ENCODE measurements at places on chromosomes 12 and 14.

DNA sequence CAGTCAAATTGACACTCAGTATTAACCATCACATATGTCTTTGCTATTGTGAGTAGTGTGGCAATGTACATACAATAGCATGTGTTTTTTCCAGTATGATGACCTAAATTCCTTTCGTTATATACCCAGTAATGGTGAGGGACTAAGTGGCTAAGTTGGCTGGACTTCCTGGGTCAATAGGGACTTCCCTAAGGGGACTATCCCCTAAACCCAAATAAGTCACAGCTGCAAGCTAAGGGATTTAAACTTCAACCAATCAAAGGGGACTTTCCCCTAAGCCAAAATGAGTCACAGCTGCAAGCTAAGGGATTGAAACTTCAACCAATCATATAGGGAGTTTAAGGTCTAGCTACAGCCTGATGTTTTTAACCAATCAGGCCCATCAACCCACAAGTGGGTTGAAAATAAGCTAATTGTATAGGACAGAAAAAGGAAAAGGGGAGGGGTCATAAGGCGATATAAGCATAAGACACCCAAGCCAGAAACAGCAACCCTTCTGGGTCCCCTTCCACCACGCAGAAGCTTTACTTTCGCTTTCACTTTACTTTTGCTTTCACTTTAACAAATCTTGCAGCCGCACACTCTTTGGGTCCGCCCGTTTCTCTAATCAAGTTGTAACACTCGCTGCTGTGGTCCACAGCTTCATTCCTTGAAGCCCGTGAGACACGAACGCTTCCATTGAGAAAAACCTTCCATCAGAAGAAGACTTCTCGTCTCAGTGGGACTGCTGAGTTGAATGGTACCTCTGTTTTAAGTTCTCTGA lies 404.4 kb downstream of the FLRT2 start:
- DNase-seq, result peak; percentile 68

- no peak for DNase-seq
These were observed 495.1 kb downstream of the EGLN3 start for GRCh38 chr14:33455654-33456345.

- DNase-seq, result no peak
These were observed 12.3 kb upstream of the EPYC start for GRCh38 chr12:91017043-91017442.

GRCh38 chr14:67738740-67739504 lies 37.2 kb downstream of the RDH12 start:
- DNase-seq, result no peak

- no peak for DNase-seq
These were observed 66.3 kb upstream of the CEP83 start for GRCh38 chr12:94525951-94526350.

GRCh38 chr12:75813072-75813471 lies 218.5 kb downstream of the PHLDA1 start:
- DNase-seq, result no peak

DNA sequence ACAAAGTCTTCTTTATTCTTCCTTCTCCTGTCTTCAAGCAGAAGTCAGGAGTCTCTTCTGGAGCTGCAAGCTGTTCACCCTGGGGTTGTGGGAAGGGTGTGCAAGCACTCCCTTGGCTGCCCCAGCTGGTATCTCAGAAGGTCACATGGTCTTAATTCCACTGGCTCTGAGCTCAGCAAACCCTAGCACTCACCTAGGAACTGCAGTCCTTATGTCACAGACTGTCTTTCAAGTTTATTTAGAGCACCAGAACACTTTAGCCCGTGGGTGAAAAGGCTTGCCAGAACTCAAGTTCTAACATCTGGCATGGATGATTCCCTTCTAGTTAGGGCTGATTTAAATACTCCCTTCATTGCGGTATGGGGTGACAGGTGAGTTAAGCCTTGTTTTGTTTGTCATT lies 379.0 kb downstream of the CCER1 start:
- DNase-seq, result no peak

- DNase-seq, result no peak
These were observed 223.6 kb upstream of the TMPO start for GRCh38 chr12:98291828-98292227.

GRCh38 chr14:70897464-70897863 lies 9.8 kb upstream of the PCNX1 start:
- DNase-seq, result no peak

DNA sequence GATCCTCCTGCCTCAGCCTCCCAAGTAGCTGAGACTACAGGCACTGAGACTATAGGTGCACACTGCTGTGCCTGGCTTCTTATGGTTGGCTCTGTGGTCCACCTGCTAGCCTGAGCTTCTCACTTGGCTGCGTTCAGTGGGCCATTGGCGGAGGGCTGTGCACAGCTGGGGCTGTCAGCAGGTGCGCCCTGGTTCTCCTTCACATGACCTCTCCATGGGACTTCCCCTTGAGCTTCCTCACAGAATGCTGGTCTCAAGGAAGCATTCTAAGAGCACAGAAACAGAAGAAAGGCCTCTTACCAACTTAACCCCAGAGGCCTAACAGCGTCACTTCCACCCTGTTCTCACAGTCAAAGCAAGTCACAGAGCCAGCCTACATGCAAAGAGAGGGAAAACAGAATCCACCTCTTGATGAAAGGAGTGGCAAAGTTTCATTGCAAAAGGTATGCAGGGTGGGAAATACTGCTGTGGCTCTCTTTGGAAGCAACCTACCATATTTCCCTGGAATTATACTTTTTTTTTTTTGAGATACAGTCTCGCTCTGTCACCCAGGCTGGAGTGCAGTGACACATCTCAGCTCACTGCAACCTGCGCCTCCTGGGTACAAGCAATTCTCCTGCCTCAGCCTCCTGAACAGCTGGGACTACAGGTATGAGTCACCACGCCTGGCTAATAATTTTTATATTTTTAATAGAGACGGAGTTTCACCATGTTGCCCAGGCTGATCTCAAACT lies 9.3 kb downstream of the RILPL2 start:
- peak; percentile 47 for DNase-seq

DNA sequence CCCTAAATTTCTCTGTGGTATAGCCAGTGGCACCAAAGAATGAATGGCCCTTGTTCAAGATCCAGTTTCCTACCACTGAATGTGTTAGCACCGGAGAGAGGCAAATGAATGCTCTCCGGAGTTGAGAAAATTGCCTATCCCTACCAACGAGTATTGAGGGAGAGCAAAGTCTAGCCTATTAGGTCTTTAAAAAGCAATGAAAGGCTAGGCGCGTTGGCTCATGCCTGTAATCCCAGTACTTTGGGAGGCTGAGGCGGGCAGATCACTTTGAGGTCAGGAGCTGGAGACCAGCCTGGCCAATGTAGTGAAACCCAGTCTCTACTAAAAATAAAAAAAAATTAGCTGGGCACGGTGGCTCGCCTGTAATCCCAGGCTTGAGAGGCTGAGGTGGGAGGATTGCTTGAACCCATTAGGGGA lies 898 bp upstream of the RAB15 start:
- DNase-seq, result no peak

- DNase-seq, result no peak
These were observed 35.9 kb downstream of the DAAM1 start for GRCh38 chr14:59224341-59224740.

GRCh38 chr12:121632069-121632970 lies 6.0 kb downstream of the ORAI1 start:
- DNase-seq, result no peak

GRCh38 chr12:66156654-66157053 lies 13.1 kb downstream of the TMBIM4 start:
- no peak for DNase-seq

DNA sequence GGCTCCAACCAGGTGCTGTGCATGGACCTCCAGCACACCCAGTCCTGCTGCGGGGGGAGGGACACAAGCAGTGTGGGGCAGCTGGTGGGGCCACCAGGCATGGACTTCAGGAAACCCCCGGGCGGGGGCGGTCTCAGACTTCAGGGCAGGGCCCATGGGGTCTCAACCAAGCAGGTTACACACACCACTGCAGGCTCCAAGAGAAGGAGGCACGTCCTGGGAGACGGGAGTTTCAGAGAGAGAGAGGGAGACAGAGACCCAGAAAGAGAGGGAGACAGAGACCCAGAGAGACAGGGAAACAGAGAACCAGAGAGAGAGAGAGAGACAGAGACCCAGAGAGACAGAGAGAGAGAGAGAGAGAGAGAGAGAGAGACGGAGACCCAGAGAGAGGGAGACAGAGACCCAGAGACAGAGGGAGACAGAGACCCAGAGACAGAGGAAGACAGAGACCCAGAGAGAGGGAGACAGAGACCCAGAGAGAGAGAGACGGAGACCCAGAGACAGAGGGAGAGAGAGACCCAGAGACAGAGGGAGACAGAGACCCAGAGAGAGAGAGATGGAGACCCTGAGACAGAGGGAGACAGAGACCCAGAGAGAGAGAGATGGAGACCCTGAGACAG lies 128.9 kb downstream of the NCOR2 start:
- no peak for DNase-seq

GRCh38 chr14:43900173-43900655 lies 606.9 kb downstream of the FSCB start:
- no peak for DNase-seq

DNA sequence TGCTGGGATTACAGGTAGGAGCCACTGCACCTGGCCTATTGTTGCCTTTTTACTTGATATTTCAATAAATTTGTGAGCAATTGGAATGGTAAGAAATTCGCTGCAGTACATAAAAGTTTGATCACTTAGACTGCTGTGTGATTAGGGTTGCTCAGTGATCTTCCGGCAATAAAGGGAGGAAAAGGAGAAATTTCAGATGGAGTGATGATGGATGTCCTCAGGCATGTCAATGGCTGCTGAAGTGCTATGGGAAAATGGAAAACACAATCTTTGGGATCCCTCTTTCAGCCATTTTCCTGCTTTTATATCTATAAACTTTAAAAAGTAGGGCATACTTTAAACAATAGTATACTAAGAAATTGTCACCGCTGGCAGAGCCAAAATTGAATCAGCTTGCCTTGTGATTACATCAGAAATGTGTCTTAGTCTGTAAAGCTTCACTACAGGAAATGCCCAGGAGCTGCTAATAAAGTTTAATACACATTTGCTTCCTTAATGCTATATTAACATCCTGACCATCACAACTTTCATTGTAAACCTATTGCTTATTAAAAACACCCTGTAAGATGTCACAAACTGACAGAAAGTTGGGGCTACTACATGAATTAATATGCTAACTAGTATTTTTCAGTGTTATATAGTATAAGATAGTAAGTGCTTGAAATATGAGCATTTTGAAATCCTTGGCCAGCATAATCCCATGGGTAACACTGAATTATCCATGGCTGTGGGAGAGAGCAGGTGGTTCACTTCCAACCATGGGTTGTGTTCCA lies 13.7 kb upstream of the FBXL14 start:
- no peak for DNase-seq

- no peak for DNase-seq
These were observed 60.2 kb downstream of the STAB2 start for GRCh38 chr12:103647267-103647666.

DNA sequence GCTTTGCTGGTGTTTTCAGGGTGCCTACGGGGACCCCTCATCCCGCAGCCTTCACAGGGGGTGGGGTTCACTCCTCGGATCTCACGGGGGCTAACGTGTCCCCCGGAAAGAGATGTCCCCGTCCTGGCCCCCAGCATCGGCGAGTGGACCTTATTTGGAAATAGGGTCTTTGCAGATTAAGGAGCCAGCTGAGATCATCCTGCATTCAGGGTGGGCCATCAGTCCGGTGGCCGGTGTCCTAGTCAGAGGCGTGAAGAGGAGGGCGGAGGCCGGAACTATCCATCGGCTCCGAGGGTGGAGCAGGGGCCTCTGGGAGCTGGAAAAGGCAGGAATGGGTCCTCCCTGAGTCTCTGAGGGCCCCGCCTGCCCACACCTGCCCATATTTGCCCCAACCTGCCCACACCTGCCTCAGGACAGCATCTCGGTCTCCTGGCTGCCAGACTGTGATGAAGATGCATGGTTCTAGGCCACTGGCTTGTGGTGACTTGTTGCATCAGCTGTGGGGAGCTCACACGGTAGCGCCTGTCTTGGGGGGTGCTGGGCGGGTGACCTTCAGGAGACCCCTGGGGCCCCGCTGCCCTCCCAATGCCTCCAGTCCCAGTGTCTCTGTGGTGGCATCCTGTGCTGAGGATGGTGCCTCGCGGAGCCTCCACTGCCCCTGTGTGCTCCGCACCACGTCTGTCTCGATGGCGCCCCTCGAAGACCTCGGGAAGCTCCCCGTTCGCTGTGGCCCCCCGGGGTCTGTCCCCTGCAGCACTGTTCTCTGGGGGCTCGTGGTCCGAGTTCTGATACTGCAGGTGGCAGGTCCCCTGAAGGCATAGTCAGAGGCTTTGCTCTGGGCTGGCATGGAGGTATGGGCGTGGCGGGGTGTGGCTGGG lies 14.7 kb downstream of the NOC4L start:
- DNase-seq, result no peak

- DNase-seq, result no peak
These were observed 233.5 kb upstream of the TMEM132C start for GRCh38 chr12:128033473-128033872.

- DNase-seq, result no peak
These were observed 14.0 kb upstream of the FBXO33 start for GRCh38 chr14:39446131-39446744.

GRCh38 chr14:67934087-67934486 lies 114.5 kb downstream of the RAD51B start:
- peak; percentile 21 for DNase-seq

- no peak for DNase-seq
These were observed 44.5 kb downstream of the ALKBH1 start for GRCh38 chr14:77663293-77663692.

- DNase-seq, result no peak
These were observed 389.0 kb upstream of the RPL10L start for GRCh38 chr14:47040550-47040949.

DNA sequence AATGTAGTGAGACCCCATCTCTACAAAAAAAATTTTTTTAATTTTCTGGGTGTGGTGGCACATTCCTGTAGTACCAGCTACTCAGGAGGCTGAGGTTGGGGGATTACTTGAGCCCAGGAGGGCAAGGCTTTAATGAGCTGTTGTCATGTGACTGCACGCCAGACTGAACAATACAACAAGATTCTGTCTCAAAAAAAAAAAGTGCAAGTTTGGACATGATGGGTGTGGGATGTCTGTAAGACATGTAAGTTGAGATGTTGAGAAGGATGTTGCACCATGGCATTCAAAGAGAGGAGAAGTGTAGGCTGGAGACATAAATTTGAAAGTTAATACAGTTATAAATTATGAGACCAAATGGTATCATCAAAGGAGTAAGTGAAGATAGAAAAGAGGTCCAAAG lies 23.5 kb downstream of the YEATS4 start:
- DNase-seq, result no peak

GRCh38 chr14:29717901-29718300 lies 209.7 kb downstream of the PRKD1 start:
- DNase-seq, result no peak

DNA sequence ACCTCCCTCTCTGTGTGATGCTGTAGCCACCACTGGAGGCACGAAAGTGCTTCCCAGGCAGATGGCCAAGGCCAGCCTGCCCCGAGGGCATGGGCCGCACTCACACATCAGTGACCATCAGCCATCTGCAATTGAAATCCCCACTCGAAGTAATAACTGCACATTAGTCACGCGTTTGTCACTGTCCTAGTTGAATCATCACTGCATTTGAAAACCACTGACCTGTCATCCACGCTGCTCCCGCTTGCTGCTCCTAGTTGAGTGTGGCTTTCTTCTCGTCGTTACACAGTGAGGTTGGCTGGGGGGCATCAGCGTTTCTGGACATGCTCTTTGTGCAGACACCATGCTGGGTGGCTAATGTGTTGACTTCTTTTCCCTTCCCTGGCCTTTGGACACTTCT lies 176.1 kb downstream of the ADGRD1 start:
- DNase-seq, result no peak
